ENCODE measurements at places on chromosomes 2 and 18. TPM values are rescaled to one million over a fixed set of nuclear protein-coding genes. Genes with fewer than 3 reads are reported as not detected.

DNA sequence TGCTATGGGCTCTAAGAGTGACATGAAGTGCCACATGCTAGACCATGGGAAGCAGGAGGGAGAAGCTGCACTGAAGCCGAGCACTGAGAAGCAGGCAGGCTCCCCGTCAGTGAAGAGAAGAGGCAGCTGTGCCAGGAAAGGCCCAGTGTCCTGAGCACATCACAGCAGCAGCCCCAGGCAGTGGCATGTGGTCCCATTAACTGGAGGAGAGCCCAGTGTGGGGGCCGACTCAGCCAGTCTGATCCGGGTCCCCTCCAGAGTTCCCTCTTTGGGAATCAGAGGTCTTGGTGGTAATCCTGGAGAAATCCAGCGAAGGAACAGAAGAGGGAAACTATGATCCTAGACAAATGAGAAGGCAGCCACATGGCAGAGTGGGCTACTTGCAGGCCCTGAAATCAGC lies 96.7 kb upstream of the ACAA2 start:
- H3K4me3 ChIP-seq, result no peak overlapping the region
- no peak overlapping the region for H3K27ac ChIP-seq
- H3K4me1 ChIP-seq, result no peaks in the 10 kb centered on the region
- H3K36me3 ChIP-seq, result no peaks in the 10 kb centered on the region
- no peaks in the 10 kb centered on the region for H3K27me3 ChIP-seq

DNA sequence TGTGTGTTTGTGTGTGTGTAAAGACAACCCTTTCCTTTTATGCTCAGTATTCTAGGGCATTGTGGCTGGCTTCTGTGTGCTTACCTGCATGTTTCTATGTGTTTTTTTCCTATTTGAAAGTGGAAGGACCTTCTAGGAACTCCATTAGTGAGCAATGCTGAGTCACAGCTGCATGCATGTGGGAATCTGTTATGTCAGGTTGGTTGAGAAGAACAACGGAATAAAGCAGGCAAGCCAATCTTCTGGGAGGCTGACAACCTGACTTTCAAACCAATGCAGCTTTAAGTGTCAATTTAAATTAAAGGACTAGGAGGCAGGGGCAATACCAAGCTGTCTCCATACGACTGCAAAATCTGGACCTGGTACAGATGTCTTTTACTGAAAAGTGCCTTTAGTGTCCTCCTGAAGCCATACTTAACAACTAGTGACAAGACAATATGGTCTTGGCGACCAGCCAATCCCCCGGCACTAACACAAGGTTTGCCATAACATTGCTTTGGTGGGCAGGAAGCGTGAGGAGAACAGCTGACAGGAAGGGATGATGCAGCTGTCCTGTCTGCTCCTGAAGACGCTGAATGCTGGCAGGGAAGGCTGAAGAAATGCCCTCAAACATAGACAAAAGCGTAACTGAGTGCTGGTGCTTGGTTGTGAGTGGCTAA lies 514.7 kb upstream of the CDH7 start:
- no peak overlapping the region for H3K4me3 ChIP-seq
- no peak for DNase-seq
- no peaks in the 10 kb centered on the region for H3K27me3 ChIP-seq
- no peaks in the 10 kb centered on the region for H3K4me1 ChIP-seq
- no peaks in the 10 kb centered on the region for H3K36me3 ChIP-seq

DNA sequence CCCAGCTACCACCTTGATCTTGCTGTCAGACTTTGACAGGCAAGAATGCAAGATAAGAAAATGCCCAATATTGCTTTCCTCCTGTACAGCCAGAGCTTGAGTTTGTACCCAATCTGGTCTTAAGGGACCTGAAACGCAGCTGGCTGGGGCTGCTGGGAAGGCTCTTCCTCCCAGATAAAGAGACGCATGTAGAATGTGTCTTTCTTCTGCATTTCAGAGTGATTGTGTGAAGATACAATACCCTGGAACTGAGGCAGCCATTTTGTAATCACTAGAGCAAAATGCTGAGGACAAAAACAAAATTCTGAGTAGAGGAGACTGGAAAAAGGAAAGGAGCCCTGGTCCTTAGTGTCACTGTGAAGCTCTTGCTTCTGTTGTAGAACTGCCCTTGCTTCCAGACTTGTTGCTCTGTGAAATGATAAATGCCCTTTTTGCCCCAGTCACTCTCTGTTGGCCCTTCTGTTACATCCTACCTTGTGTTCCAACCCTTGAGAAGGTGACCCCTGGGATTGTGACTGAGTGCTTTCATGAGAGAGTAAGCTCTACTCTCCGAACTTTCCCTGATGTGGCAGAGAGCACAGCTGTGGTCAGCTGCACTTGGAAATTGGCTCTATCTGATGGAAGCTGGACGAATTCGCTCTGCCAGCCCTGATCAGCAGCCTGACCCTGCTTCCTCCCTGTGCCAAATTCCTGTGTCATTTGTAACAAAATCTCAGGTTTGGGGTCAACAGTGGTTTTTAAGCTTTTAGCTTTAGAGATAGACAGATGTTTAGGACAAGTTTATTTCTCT lies 137.4 kb upstream of the RBMS1 start:
- H3K27me3 ChIP-seq, result no peaks in the 10 kb centered on the region
- no peak overlapping the region for H3K27ac ChIP-seq
- H3K36me3 ChIP-seq, result no peaks in the 10 kb centered on the region
- no peak for DNase-seq

- no peak overlapping the region for H3K4me3 ChIP-seq
- H3K36me3 ChIP-seq, result no peaks in the 10 kb centered on the region
- H3K4me1 ChIP-seq, result no peaks in the 10 kb centered on the region
Measured at GRCh38 chr2:58419983-58420382, 178.9 kb upstream of the FANCL start.

DNA sequence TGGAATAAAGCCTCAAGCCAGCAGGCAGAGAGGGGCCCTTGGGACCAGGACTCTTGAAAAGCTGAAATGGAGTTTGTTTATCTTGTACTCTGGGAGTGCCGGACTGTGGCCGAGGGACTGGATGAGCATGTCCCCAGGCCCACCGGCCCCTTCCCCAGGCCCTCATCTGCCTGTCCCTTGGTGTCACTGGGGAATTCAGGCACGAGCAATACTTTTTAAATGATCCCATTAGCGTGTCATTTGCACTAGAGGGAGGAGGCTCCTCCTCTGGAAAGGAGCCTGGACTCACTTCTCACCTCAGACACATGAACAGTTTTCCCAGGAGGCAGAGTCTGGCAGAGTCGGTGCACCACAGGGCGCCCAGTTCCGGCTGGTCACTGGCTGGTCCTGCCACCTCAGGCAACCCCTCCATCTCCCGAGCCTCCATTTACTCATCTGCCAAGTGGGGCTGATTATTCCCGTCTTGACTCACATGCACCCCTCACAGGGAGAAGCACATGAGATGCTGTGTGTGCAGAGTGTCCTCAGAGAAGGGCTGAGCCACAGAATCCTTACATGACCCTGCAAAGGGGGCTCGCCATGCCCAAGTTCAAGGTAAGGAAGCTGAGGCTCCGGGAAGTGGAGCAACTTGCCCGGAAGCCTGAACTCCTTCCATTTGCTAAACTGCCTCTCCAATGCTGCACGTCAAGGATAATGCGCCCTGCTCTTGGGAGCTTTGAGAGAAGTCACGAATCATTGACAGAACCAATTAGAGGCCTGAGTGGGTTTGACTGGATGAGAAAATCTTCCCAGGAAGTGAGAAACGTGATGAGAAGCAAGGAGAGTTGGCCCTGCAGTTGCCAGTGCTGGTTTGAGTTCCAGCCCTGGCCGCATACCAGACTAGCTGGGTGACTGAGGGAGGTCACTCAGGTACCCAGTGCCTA lies 26.7 kb downstream of the CIB4 start:
- no peak overlapping the region for H3K4me3 ChIP-seq
- H3K27me3 ChIP-seq, result no peaks in the 10 kb centered on the region
- no peak for DNase-seq

GRCh38 chr2:34419856-34420255 lies 820.8 kb upstream of the FAM98A start:
- no peak for DNase-seq
- no peaks in the 10 kb centered on the region for H3K27me3 ChIP-seq
- H3K4me1 ChIP-seq, result no peaks in the 10 kb centered on the region
- H3K27ac ChIP-seq, result no peak overlapping the region
- no peak overlapping the region for H3K4me3 ChIP-seq

- H3K4me1 ChIP-seq, result no peaks in the 10 kb centered on the region
- H3K36me3 ChIP-seq, result no peaks in the 10 kb centered on the region
- no peaks in the 10 kb centered on the region for H3K27me3 ChIP-seq
- H3K4me3 ChIP-seq, result no peak overlapping the region
- DNase-seq, result no peak
- no peak overlapping the region for H3K27ac ChIP-seq
Measured at GRCh38 chr2:42933824-42934254, 141.5 kb upstream of the HAAO start.

DNA sequence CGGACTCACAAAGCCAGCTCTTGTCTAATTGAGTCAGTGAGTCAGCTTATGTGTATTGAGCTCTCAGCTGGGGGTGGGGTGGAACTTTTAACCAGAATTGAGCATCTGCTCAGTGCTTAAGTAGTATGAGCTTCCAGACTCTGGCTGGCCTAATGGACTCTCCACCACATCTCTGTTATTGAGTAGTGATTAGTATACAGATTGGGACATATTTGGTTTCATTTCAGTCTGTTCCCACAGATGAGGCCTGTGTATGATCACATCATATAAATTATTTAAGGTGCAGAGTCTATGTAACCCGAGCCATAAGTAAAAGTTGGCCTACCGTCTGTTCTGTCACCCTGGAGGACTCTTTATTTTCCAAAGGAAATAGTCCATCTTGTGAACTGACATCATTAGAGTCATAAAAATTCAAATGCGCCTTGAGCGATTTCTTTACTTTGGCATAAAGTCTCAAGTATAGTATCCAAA lies 152.1 kb downstream of the THSD7B start:
- H3K27ac ChIP-seq, result no peak overlapping the region
- no peaks in the 10 kb centered on the region for H3K4me1 ChIP-seq
- no peaks in the 10 kb centered on the region for H3K27me3 ChIP-seq
- no peaks in the 10 kb centered on the region for H3K36me3 ChIP-seq

GRCh38 chr18:23137097-23137635 lies 1.9 kb downstream of the CABLES1 start:
- H3K4me1 ChIP-seq, result peaks cover 19% of the 10 kb centered on the region
- peaks cover 19% of the 10 kb centered on the region for H3K27me3 ChIP-seq
- no peak for DNase-seq

GRCh38 chr2:172052000-172052983 lies 33.0 kb upstream of the DLX1 start:
- no peak overlapping the region for H3K4me3 ChIP-seq
- no peaks in the 10 kb centered on the region for H3K4me1 ChIP-seq
- H3K27me3 ChIP-seq, result no peaks in the 10 kb centered on the region
- no peaks in the 10 kb centered on the region for H3K36me3 ChIP-seq
- DNase-seq, result no peak

DNA sequence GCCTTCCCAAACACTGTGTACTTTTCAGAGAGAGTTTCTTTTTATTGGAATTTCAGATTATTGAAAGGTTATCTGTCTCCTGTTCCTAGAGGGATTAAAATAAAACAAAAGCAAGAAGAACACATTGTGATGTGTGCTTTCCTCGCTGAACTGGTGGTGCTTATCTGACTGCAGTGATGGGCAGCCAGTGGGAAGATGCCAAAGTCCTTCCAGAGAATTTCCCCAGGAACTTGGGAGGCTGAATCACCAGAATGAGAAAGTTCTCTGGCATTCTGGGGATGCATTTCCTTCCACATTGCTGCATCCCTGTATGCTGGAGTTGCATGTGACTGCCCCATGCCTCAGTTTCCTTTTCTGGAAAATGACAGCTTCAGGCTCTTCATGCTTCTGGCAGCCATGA lies 53.9 kb upstream of the SEC11C start:
- peaks cover 18% of the 10 kb centered on the region for H3K4me1 ChIP-seq
- H3K36me3 ChIP-seq, result no peaks in the 10 kb centered on the region
- peaks cover 10% of the 10 kb centered on the region for H3K27me3 ChIP-seq

DNA sequence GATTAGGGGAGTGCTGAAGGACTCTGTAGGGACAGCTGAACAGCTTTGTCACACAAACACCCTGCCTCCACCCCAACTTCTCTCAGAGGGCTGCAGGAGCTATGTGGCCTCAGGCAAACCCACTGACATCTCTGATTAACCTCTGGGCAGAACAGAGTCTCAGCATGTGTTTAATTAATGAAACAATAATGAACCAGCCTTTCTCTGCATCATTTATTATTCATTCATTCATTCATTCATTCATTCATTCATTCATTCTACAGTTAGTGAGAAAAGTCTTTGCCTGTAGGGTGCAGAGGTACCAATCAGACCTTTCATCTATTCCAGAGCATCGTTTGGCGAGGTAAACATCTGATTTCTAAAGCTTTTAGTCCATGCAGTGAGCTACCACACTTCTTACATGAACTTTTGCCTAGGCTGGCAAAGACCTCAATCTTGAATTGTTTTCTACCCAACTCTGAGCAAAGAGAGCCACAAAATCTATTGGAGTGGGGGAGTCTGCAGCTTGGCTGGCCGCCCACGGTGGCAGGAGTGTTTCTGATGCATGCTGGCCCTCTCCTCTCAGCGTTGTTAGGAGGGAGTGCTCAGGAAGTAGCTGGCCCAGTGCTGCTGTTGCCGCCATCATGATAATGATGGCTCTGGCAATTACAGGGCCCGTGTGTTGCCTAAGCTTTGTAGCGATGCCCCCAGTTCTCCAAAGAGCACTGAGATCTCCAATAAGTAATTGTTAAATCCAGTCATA lies 198.9 kb downstream of the SMAD7 start:
- H3K27ac ChIP-seq, result no peak overlapping the region
- no peaks in the 10 kb centered on the region for H3K4me1 ChIP-seq
- H3K4me3 ChIP-seq, result no peak overlapping the region
- H3K27me3 ChIP-seq, result no peaks in the 10 kb centered on the region
- DNase-seq, result no peak

GRCh38 chr2:176292608-176293007 lies 23.4 kb downstream of the MTX2 start:
- H3K36me3 ChIP-seq, result no peaks in the 10 kb centered on the region
- no peak overlapping the region for H3K4me3 ChIP-seq
- DNase-seq, result no peak
- H3K4me1 ChIP-seq, result peaks cover 13% of the 10 kb centered on the region
- no peak overlapping the region for H3K27ac ChIP-seq

DNA sequence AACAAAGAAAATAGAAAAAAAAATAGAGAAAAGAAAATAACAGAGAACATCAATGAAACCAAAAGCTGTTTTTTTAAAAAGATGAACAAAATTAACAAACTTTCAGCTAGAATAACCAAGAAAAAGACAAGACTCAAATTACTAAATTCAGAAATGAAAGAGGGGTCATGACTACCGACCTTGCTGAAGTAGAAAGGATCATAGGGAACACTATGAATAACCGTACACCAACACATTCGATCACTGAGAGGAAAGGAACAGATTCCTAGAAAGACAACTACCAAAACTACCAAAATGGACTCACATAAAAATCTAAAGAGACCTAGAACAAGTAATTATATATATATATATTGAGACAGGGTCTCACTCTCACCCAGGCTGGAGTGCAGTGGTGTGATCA lies 37.4 kb upstream of the DTNB start:
- H3K4me1 ChIP-seq, result no peaks in the 10 kb centered on the region
- H3K4me3 ChIP-seq, result no peak overlapping the region
- no peak for DNase-seq

Gene CPS1
- total RNA-seq, result 0.44 TPM

Gene PIEZO2
- total RNA-seq, result not detected

Gene NEURL3
- not detected for total RNA-seq

Gene PASK
- 290 TPM for total RNA-seq

Gene STAT4
- total RNA-seq, result 119 TPM

Gene HRH4
- 1.6 TPM for total RNA-seq
